ENCODE measurements at places on chromosomes 4 and X. TPM values are rescaled to one million over a fixed set of nuclear protein-coding genes. Genes with fewer than 3 reads are reported as not detected.

DNA sequence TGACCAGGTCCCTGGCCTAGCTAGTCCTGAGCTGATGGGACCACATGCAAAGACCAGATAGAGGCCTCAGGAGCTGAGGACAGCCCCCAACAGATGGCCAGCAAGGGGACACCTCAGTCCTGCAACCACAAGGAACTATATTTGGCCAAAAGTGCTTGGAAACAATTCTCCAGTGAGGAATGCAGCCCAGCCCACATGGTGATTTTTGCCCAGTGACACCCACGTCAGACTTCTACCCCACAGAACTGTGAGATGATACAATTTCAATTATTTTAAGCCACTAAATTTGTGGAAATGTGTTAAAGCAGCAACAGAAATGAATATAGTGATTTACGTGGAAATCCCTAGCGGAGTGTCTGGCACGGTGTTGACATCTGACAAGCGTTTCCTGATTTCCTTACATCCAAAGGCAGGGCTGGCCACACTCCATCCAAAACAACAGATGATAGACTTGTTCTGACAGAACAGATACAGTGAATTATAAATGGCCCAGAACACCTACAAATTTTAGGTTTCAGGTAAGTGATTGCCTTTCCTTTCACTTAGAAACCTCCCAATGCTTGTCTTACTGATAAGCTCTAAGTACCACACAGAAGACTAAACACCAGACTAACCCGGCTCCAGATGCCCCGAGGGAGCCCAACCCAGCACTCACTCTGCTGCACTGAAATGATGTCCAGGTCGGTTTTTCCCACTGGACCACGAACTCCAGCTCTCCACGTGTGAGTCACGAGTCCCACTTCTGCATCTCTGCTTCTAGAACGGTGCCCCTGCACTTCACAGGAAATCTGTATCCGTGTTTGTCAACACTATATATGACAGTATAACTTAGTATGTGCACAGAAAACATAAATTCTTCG is 5.8 kb downstream of the AFAP1 start:
- no peak for DNase-seq

GRCh38 chrX:21990832-21991231 is 41.3 kb upstream of the PHEX start:
- DNase-seq: no peak

DNA sequence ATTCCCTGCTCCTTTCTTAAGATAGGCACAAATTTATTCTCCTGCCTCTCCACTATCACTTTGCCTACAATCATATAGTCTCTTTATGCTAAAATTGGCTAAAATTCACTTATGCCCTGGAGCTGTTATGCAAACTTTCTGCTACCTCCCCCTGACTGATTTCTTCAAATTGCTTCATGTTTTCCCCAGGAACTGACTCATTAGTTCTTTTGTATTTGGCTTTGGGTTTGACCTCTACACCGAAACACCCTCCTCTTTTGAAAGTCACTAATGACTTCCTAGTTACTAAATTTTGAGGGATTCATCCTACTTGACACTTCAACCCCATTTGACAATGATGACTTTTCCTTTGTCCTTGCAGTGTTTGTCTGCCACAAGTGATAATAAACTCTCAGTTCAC is 222.6 kb downstream of the NDST4 start:
- no peak for DNase-seq

DNA sequence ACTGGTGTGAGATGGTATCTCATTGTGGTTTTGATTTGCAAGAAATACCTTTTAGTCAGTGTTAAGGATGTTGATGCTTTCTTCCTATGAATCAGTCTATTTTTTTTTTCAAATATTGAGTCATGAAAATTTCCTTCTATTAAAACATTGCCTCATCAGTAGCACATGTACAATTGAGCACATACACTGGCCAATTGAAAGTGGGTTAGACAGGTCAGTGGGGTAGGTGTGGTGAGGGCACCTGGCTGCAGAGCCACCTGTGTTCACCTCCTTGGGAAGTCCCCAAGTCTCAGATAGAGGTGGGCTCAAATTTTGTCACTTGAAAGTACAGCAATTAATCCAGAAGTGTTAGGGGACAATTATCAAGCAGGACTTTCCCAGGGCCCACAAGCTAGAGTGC is 243.7 kb downstream of the SPRY1 start:
- DNase-seq: no peak

GRCh38 chr4:150940123-150940522 is 75.0 kb downstream of the LRBA start:
- DNase-seq: no peak

Gene HEPH
- total RNA-seq: 47.7 TPM

Data from cardiac septum (tissue), 1 donor.